Glutamatergic neuron (in vitro differentiated cells): ENCODE measurements at places on chromosomes 13 and 19.

- no peak for DNase-seq
Observed at GRCh38 chr13:22285867-22286266, 615.0 kb downstream of the FGF9 start.

DNA sequence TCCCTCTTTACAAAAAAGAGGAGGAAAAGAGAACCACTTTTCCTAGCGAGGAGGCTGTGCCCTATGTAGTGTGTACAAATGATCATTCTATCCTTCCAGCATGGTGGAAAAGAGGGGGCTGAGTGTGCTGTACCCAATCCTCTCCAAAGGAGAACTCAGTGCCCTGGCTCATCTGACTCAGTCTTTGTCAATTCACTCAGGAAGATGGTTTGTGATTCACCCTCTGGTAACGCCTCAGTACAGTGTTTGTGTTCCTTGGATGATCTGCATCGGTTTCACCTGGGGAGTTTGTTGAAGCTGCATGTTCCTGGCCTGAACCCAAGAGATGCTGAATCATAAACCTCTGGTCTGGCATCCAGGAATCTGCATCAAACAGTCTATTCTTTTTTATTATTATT, 18.3 kb upstream of the ENOX1 start:
- no peak for DNase-seq

DNA sequence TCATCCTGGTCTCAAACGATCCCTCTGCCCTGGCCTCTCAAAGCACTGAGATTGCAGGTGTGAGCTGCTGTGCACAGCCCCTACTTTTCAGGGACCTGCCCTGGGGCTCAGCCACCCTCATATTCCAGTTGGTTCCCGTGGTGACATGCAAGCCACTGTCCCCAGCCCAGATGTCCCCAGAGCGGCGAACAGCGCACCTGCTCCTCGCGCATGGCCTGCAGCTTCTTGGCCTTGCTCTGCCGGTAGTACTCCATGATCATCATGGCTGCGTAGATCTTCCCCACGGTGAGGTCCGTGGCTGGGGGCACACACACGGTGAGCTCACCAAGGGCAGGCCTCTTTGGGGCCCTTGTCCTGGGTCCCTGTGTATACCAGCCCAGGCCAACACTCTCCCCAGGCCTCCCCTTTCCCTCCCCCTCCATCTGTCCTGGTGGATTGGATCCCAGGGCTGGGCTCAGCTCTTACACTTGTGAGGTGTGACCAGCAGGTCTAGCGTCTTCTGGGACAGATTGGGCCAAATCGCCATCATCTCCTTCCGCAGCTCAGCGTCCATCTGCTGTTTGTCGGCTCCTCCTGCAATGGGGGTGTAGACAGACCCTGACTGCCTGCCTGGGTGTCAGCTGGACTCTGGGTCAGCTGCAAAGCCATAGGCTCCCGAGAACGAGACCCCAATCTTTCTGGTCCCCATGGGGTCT, 64.0 kb downstream of the IER2 start:
- peak; percentile 36 for DNase-seq

GRCh38 chr19:45125360-45125759, 32.4 kb downstream of the PPP1R37 start:
- DNase-seq, result no peak

- DNase-seq, result peak; percentile 58
Observed at GRCh38 chr13:25037057-25037813, 58.7 kb upstream of the PABPC3 start.
